Sigmoid colon (tissue), 7 donors: ENCODE measurements at places on chromosomes 12 and 14. TPM values are rescaled to one million over a fixed set of nuclear protein-coding genes. Genes with fewer than 3 reads are reported as not detected.

The MMP19 gene
- 7.8 TPM for total RNA-seq

The GZMH gene
- not detected for total RNA-seq

The WSCD2 gene
- 2.6 TPM for total RNA-seq

The ARHGAP5 gene
- 169 TPM for total RNA-seq

The TMPRSS12 gene
- not detected for total RNA-seq

The BDKRB2 gene
- 1.8 TPM for total RNA-seq

The A2ML1 gene
- total RNA-seq = not detected

The DUSP6 gene
- 31.0 TPM for total RNA-seq

The DAAM1 gene
- total RNA-seq = 67.9 TPM

The BLOC1S1 gene
- 355 TPM for total RNA-seq

The PAX9 gene
- total RNA-seq = not detected

The PTGR2 gene
- 7.2 TPM for total RNA-seq

The SIX4 gene
- 2.1 TPM for total RNA-seq

The HOXC13 gene
- total RNA-seq = not detected

The CLMN gene
- 4.4 TPM for total RNA-seq

The CAND1 gene
- total RNA-seq = 74.2 TPM

The MDGA2 gene
- total RNA-seq = 0.36 TPM

GRCh38 chr12:29492891-29493290, 4.6 kb downstream of the OVCH1 start:
- H3K4me3 ChIP-seq = no peak overlapping the region
- no peaks in the 10 kb centered on the region for H3K36me3 ChIP-seq
- H3K27ac ChIP-seq = no peak overlapping the region
- no peaks in the 10 kb centered on the region for H3K4me1 ChIP-seq

DNA sequence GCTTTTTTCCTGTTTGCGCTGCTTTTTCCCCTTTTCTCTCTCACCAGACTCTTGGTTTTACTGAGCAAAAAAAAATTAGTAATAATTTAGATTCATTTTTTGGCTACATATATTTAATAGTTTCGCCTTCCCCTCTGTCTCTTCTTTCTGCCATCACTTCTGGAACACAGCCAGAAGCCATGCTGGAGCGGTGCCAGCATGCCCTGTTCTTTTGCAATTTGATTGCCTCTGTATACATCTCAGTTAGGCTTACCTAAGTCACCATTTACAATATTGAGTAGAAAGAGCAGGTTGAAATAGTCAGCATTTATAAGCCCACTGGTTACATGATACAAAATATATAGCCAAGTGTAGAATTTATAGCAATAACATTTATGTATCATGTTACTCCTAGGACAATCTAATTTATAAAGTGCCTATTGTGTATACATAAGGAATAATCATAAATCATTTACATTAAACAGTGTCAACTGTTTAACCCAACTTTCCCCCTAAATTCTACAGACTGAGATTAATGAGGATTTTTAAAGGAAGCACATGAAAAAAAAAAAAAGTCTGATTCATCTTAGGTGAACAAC, 413.8 kb upstream of the SOX5 start:
- H3K27ac ChIP-seq = no peak overlapping the region
- no peak overlapping the region for H3K4me3 ChIP-seq
- no peaks in the 10 kb centered on the region for H3K27me3 ChIP-seq
- no peak for DNase-seq

DNA sequence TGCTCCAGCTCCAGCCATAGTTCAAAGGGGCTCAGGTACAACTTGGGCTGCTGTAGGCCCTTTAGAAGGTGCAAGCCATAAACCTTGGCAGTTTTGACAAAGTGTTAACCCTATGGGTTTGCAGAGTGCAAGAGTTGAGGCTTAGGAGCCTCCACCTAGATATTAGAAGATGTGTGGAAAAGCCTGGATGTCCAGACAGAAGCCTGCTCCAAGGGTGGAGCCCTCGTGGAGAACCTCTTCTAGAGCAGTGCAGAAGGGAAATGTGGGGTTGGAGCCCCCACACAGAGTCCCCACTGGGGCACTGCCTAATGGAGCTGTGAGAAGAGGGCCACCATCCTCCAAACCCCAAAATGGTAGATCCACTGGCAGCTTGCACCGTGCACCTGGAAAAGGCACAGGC, 45.1 kb downstream of the RPS29 start:
- no peaks in the 10 kb centered on the region for H3K27me3 ChIP-seq
- DNase-seq = no peak
- H3K27ac ChIP-seq = no peak overlapping the region
- H3K4me3 ChIP-seq = no peak overlapping the region
- H3K36me3 ChIP-seq = no peaks in the 10 kb centered on the region

DNA sequence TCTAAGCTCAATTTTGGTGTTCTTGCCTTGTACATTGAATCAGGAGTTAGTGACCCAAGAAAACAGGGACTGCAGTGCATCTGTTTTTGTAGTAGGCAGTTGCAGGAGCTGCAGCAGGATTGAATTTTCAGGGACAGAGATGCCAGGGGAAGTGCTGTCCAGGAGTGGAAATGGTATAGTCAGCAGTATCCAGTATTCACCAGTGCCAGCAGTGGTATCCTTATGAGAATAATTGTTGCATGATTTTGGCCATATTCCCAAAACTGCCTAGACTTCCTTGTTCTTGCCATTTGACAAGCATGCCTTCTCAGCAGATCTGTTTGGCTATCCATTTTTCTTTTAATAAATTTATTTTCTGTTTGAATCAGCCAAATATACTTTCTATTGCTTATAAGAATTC, 18.6 kb upstream of the ABCD2 start:
- H3K27me3 ChIP-seq = no peaks in the 10 kb centered on the region
- H3K4me1 ChIP-seq = no peaks in the 10 kb centered on the region
- H3K36me3 ChIP-seq = no peaks in the 10 kb centered on the region
- no peak for DNase-seq
- no peak overlapping the region for H3K4me3 ChIP-seq
- no peak overlapping the region for H3K27ac ChIP-seq

DNA sequence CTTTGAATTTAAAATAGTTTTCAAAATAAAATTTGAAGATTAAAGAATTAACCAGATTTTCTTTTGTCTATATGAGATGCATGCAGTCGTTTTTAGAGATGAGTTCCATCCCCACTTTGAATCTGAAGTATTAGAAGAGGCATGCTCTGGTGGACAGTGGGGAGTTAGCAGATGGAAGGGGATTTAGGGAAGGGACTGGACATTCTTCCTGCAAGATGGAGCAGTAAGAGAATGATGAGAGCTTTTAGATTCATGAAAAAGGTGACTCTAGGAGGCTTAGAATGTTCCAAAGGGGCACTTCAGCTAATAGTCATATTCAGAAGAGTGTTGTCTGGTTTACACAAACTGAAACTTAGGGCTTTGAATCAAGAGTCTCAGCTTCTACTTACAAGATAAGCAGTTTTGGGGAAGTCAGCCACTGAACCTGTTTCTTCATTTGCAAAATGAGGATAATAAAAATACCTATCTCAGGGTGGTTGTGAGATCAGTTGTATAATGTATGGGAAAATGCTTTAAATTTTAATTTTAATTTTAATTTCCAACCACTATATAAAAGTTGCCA, 3.7 kb downstream of the ZBTB1 start:
- H3K36me3 ChIP-seq = no peaks in the 10 kb centered on the region
- H3K4me3 ChIP-seq = no peak overlapping the region
- no peak overlapping the region for H3K27ac ChIP-seq
- peaks cover 63% of the 10 kb centered on the region for H3K4me1 ChIP-seq
- DNase-seq = no peak
- no peaks in the 10 kb centered on the region for H3K27me3 ChIP-seq

- H3K27me3 ChIP-seq = peaks cover 27% of the 10 kb centered on the region
- H3K4me3 ChIP-seq = no peak overlapping the region
- no peak for DNase-seq
- H3K27ac ChIP-seq = no peak overlapping the region
- H3K36me3 ChIP-seq = no peaks in the 10 kb centered on the region
- H3K4me1 ChIP-seq = no peaks in the 10 kb centered on the region
Measured at GRCh38 chr12:117231750-117232149, 41.5 kb upstream of the FBXO21 start.

GRCh38 chr12:65908147-65908546, 83.9 kb downstream of the HMGA2 start:
- H3K4me1 ChIP-seq = no peaks in the 10 kb centered on the region
- H3K36me3 ChIP-seq = no peaks in the 10 kb centered on the region
- no peak for DNase-seq
- H3K27ac ChIP-seq = no peak overlapping the region

DNA sequence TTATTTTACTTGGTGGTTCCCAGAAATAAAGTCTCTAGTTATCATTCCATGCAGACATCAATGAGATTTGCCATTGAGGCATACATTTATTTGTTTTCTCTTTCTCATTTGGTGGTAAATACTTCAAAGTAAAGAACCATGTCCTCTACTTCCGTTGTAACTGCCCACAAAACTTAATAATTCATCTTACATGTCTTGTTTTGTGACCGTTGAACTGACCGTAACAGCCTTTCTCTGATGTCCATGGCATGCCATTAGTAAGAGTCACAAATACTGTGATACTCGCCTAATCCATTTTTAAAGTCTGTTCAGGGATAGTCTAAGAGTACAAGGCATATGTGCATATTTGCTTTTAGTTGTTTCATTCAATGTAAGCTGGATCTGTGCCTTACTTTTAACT, 145.3 kb downstream of the ETV6 start:
- H3K36me3 ChIP-seq = no peaks in the 10 kb centered on the region
- no peak overlapping the region for H3K4me3 ChIP-seq
- DNase-seq = no peak
- no peaks in the 10 kb centered on the region for H3K27me3 ChIP-seq
- peak overlapping the region; percentile 83 for H3K27ac ChIP-seq

- H3K36me3 ChIP-seq = no peaks in the 10 kb centered on the region
- H3K4me1 ChIP-seq = peaks cover 43% of the 10 kb centered on the region
- H3K4me3 ChIP-seq = no peak overlapping the region
- no peaks in the 10 kb centered on the region for H3K27me3 ChIP-seq
- no peak for DNase-seq
Measured at GRCh38 chr12:93683410-93683809, 6.2 kb downstream of the CRADD start.

DNA sequence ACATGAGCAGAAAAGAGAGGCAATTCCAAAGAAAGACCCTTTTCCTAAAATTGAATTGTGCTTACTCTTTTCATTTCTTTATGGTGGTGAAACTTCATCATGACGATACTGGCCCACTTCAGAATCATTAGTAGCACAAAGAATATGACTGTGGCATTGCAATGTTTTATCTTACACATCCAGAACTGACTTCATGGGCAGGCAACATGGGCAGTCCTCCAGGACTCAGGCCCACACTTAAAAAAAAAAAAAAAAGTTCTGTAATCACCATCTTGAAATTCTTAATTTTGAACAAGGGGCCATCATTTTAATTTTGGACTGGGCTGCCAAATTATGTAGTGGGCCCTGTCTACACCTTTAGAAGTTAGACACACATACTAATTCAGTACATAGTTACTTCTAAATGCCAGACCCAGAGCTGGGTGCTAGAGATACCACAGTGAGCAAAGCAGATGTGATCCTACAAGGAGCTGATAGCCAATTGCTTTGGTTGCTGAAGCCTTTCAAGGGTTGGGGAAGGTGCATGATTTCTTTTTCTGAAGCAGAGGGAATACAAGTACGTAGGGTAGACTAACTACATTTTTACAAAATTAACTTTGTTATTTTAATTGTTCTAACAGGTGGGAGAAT, 35.2 kb downstream of the HELB start:
- H3K27ac ChIP-seq = no peak overlapping the region
- no peak for DNase-seq
- H3K36me3 ChIP-seq = peaks cover 9% of the 10 kb centered on the region

- no peak for DNase-seq
- no peaks in the 10 kb centered on the region for H3K27me3 ChIP-seq
- H3K36me3 ChIP-seq = no peaks in the 10 kb centered on the region
- H3K4me1 ChIP-seq = no peaks in the 10 kb centered on the region
- H3K4me3 ChIP-seq = peak overlapping the region; percentile 3
Measured at GRCh38 chr12:14395074-14395778, 29.7 kb downstream of the ATF7IP start.

DNA sequence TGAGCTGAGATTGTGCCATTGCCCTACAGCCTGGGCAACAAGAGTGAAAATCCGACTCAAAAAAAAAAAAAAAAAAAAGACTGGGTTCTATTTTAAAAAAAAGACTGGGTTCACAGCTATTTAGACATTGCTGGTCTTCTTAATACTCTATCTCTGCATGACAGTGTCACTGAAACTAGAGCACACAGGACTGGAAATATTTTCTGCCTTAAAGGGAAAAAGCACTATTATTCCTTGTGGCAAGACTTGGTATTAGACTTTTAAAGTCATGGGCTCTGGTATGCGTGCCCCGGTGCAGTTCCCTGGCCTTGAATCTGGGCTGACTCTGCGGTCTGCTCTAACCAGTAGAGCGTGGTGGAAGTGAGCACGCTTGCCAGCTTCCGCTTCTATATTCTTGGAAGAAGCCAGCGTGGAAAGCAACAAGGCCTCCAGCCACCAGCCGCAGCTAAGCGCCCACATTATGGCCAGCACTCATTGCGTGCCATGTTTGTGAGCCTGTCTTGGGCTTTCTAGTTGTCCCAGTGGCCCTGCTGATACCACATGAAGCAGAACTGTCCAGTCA, 31.3 kb downstream of the PRKAB1 start:
- DNase-seq = no peak
- H3K27me3 ChIP-seq = no peaks in the 10 kb centered on the region
- H3K36me3 ChIP-seq = no peaks in the 10 kb centered on the region
- H3K4me3 ChIP-seq = no peak overlapping the region
- no peak overlapping the region for H3K27ac ChIP-seq
- no peaks in the 10 kb centered on the region for H3K4me1 ChIP-seq

GRCh38 chr14:90797451-90797850, 18.8 kb downstream of the TTC7B start:
- no peak for DNase-seq
- H3K27me3 ChIP-seq = no peaks in the 10 kb centered on the region
- H3K4me3 ChIP-seq = no peak overlapping the region
- H3K27ac ChIP-seq = no peak overlapping the region
- H3K4me1 ChIP-seq = no peaks in the 10 kb centered on the region
- no peaks in the 10 kb centered on the region for H3K36me3 ChIP-seq

DNA sequence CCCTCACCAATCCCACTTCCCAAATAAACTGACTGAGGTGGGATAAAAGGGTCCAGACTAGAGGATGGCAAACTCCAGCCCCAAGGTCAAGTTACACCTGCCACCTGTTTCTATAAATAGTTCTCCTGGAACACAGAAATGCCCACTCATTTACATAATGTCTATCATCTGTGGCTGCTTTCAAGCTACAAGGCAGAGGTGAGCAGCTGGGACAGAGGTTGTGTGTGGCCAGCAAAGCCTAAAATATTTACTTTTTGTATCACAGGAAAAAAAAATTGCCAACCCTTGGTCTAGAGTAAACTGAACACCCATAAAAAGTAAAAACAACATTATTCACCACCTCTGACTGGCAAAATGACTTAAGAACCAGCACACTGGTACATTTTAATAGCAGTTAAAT, 269.4 kb downstream of the RGS6 start:
- H3K4me1 ChIP-seq = no peaks in the 10 kb centered on the region
- no peaks in the 10 kb centered on the region for H3K36me3 ChIP-seq
- H3K27ac ChIP-seq = no peak overlapping the region
- H3K4me3 ChIP-seq = no peak overlapping the region

DNA sequence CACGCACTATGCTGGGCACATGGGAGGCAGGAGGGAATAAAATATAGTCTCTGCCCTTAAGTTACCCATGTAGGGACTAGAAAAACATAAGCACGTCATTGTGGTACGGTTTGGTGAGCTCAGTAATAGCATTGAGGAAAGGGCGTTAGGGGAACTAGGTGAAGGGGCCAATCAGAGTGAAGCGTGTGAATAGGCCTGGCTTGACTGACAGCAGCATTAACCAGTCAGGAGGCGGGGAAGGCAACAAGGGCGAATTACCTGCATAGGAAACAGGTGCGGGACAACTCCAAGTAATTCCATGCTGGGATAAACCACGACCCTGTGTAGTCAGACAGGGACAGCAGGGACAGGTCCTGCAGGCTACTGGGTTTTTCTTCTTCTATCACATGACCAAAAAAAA, 107.7 kb downstream of the UNC79 start:
- no peak for DNase-seq
- H3K27me3 ChIP-seq = no peaks in the 10 kb centered on the region
- no peak overlapping the region for H3K4me3 ChIP-seq
- no peaks in the 10 kb centered on the region for H3K36me3 ChIP-seq
